Mucosa of descending colon (tissue), 3 donors: ENCODE measurements at places on chromosomes 4 and X.

GRCh38 chr4:62670514-62670913 lies 1470.4 kb downstream of the ADGRL3 start:
- DNase-seq, result no peak

DNA sequence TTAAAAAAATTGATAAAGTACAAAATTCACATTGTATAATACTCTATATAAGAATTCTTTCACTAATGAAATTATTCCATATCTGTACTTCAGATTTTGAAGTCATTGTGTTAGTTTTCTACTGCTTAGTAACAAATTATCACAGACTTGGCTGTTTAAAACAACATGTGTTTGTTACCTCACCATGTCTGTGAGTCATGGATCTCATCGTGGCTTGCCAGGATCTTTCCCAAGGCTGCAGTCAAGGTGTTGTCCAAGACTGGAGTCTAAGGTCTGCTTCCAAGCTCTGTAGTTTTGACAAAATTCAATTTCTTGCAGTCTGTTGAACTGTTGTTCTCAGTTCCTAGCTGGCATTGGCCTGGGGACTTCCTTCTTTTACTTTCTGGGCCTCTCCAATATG lies 1286.9 kb downstream of the ADGRL3 start:
- no peak for DNase-seq

DNA sequence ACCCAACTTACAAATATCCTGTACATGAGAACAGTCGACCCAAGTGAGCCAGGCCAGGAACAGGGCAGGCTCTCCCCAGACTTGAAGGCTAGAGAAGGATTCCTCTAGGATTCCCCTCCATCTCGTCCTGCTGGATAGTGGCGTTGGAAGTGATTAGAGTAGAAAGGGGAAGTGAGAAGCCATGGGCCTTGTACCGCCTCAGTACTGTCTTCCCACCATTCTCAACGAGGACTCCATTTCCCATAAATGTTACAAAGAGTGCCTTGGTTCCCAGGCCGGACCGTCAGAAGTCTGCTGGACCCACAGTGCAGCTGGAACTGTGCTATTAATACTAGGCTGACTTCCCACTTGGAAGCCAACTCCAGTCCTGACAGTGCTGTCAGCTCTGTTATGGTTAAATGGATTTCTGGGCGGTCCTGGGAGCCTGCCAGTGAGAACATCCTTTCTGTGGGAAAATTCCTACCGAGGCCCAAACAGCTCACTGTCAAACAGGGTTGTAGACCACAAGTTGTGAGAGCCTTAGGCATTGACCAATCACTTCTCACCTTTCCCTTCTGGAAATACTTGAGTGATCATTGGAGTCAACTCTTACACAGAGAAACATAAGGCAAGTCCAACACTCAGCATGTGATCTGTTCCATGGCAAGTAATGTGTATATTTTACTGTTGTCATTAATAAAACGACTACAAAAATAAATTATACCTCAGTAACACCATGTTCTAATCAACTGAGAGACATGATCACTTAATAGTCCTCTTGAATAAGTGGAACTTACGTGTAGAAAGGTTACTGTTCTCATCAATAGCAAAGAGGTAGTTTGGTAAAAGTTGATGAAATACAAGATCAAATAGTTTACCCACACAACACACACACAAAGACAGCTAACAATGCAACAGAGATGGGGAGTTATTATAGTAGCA lies 58.4 kb downstream of the AMELX start:
- peak; percentile 47 for DNase-seq

- DNase-seq, result no peak
Measured at GRCh38 chrX:46653482-46653881, 79.9 kb downstream of the CHST7 start.

- DNase-seq, result no peak
Measured at GRCh38 chrX:24494647-24495075, 29.6 kb downstream of the PDK3 start.

DNA sequence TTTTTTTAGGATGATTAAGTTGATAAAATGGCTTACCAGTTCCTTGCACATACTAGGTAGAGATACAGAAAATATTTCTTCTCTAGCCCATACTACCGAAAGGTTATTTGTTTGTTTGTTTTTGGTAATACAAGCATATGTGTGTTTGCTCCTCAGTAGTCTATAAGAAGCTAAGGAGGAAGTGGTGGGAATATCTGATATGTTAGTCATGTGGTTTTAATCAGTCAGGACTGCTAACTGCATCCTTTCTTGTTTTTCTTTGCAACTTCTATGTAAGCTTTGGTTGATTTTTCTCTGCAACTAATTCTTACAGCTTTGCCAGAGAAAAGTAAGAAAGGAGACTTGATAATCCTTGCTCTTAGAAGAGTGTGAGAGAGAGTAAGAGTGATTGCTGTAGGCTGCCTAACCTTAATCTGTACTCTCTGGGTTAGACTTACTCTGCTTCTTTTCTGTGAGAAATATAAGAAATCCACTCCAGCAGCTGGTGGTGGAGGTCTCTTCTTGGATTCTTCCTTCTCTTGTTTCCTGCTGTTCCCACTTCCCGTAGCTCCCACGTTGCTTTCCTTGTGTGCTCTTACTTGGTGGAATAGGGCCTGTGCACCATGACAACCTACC lies 28.3 kb downstream of the SEPTIN11 start:
- no peak for DNase-seq

GRCh38 chr4:139599594-139600374 lies 43.8 kb upstream of the SETD7 start:
- DNase-seq, result no peak

- no peak for DNase-seq
Measured at GRCh38 chr4:26362745-26363439, 42.1 kb downstream of the RBPJ start.

DNA sequence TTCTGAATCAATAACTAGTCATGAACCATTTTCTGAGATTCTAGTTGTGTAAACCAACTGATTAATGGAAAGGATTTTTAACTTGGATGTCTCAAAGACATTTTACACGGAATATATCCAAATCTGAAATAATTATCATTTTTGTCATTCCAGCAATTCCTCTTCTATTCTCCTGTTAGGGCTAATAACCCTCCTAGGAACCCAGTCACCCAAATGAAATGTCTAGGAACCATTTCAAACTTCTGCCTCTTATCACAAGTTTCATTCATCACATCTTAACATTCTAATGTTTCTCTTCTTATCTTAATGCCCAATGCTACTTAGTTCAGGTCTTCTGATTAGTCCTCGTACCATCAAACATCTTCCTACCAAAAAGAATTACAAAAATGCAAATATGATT lies 639.8 kb downstream of the DMD start:
- no peak for DNase-seq

DNA sequence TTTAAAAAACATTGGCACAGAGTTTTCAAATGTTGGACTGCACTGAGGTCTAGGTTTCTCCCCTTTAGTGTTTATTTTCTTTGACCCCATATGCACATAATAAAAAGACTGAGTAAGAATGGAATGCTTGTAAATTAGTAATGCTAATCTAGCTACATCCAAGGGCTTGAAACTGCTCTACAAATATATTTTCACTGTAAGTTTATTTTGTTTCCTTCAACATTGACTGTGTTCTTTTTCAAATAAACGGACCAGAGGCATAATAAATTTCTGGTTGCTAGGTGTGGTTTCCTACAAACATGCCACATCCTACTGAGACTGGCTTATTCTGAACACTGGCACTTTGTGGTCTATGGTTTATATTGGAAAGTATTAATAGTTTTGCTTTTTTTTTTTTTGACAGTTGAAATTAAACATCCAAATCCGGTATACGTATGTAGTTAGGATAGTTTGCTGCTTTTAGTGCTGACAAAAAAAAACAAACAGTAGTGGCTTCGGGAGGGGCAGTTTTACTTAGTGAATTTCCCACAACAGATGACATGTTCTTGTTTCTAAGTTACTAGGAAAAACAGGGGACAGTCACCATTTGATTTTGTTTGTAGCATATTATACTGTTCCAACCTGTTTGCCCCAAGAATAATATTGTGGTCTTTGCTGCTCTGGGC lies 13.2 kb downstream of the CA5B start:
- no peak for DNase-seq

DNA sequence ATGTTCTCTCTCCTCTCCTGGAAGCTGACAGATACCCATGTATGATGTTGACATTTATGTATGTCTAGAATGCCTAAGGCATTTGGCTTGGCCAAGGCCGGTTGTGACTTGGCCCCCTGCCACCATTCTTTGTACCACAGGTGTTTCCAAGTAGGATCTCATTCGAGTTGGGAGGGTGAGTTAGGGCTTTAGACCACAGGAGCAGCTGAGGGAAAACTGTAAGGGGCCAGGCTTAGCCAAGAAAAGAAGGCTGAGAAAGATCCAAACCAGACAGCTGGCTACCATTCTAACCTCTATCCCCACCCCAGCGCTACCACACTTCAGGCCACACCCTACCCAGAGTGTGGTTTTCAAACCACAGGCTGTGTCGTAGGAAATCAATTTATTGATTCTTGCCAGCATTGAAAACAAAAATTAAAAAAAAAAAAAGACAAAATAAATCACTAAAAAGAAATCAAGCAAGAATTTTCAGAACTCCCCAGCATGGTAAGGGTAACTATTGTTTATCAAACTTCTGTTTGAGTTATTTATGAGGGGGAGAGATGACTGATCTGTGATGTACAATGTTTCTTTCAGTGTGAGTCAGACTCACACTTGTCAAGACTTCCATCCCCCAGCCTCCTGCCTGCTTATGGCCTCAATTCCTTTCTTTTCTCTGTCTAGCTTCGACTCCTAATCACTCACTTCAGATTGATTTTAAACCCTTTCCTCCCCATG lies 9.9 kb downstream of the TMSB4X start:
- no peak for DNase-seq

- DNase-seq, result no peak
Measured at GRCh38 chrX:20523626-20524312, 257.1 kb upstream of the RPS6KA3 start.

GRCh38 chr4:26468977-26469376 lies 21.3 kb downstream of the CCKAR start:
- no peak for DNase-seq

- DNase-seq, result no peak
Measured at GRCh38 chr4:185773419-185773818, 38.6 kb downstream of the SORBS2 start.

DNA sequence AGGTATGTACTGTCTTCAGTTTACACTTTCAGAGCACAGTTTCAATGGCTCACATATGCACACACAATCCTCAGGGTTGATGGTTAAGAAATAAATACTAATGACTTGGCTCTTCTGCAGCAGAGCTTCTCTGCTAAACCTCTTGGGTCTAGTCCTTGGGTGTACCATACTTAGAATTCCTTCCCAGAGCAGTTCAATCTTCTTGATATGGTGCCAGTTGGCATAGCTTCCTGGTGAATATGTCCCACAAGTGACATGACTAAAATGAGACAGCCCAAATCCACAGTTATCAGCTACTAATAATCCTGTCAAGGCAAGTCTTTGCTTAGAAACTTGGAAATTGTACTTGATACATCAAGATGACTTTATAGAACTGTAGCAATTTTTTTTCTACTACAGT lies 654.4 kb downstream of the IQCM start:
- no peak for DNase-seq

DNA sequence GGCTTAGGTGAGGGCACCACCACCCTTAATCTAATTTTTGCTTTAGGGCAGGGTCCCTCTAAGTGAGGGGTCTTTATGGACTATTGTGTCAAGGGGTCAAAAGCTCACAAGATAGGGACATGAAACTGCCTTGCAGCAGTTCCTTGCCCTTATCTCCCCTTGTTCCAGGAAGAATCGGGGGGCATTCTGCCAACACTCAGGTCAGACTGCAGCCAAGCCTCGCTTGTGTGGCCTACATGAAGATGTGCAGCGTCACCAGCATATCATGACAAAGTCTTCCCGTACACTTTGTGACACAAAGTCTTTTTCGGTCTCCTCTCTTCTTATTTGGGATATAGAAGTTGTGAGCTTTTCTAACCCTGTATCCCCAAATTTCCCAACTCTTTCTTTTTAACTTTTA lies 17.5 kb upstream of the USP9X start:
- no peak for DNase-seq

GRCh38 chrX:15165832-15166231 lies 104.1 kb downstream of the ASB9 start:
- DNase-seq, result no peak

DNA sequence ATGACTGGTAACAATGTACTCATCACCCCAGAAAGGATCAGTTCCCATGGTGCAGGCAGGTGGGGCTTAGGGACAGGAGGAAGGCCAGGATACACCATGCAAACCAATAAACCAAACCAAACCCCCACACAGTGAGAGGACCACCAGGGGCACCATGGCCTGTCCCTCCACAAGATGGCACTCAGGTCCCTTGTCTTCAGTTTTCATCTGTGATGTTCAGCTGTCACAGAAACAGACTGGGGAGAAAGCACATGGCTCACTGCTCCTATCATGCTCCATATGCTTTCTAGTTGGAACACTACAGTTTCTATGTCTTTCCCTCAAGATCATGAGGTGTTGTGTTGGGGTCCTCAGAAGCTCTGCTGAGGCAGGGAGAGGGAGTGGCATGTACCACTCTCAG lies 10.1 kb downstream of the HS3ST1 start:
- DNase-seq, result no peak

GRCh38 chr4:174521800-174522182 lies 497 bp downstream of the HPGD start:
- DNase-seq, result no peak

DNA sequence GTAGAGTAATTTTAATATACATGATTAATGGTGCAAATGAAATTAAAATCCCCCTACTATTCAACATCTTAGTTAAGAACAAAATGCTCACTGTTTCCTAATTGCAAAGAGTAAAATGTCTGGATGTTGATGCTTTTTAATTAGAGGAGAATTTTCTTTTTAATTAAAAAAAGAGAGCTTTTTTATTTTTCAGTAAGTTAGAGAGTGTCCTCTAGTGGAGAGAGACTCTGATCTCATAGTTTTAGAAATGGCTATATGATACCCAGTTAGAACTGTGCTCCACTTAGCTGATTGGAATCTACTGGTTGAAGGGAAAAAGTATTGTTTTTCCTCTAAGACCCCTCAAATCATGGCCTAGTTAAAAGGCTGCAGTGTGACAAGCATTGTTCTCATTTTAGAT lies 312.0 kb upstream of the MAGEB2 start:
- DNase-seq, result no peak

DNA sequence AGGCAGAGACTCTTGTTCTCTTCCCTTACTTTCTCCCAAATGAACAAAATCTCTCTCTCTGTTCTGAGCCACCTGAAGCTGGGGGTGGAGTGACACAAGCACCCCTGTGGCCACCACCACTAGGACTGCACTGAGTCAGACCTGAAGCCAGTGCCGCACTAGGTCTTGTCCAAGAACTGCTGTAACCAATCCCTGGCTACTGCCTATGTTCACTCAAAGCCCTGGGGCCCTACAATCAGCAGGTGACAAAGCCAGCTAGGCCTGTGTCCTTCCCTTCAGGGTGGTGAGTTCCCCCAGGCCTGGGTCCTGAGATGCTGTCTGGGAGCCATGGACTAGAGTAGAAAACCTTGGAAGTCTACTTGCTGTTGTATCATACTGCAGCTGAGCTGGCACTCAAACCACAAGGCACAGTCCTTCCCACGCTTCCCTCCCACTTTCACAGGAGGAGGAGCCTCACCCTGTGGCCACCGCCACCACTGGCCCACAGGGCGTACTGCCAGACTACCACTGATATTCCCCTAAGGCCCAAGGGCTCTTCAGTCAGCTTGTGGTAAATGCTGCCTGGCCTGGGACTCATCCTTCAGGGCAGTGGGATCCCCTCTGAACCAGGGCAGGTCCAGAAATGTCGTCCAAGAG lies 119.1 kb downstream of the RTL9 start:
- no peak for DNase-seq

GRCh38 chr4:185559915-185560281 lies 24.6 kb upstream of the PDLIM3 start:
- DNase-seq, result no peak
